ENCODE measurements at places on chromosomes 1 and 21. TPM values are rescaled to one million over a fixed set of nuclear protein-coding genes. Genes with fewer than 3 reads are reported as not detected.

KRTAP19-1 gene
- not detected for total RNA-seq

OR2L8 gene
- total RNA-seq: not detected

TSPEAR gene
- total RNA-seq: 1.8 TPM

HTR6 gene
- total RNA-seq: 0.45 TPM

LAD1 gene
- 4.5 TPM for total RNA-seq

EDARADD gene
- total RNA-seq: 1.3 TPM

CFAP45 gene
- 1.6 TPM for total RNA-seq

MLLT11 gene
- 37.2 TPM for total RNA-seq

CLSTN1 gene
- total RNA-seq: 127 TPM

ADGRL2 gene
- total RNA-seq: 94.0 TPM

PRAMEF15 gene
- total RNA-seq: not detected

ANKRD35 gene
- total RNA-seq: 0.22 TPM

ALG6 gene
- 24.1 TPM for total RNA-seq

PRAMEF26 gene
- not detected for total RNA-seq

CHI3L2 gene
- total RNA-seq: not detected

PTPN22 gene
- not detected for total RNA-seq

TSSK3 gene
- total RNA-seq: 3.7 TPM

SORT1 gene
- 12.4 TPM for total RNA-seq

GJA9 gene
- not detected for total RNA-seq

KCNK1 gene
- total RNA-seq: 41.6 TPM

OR2T29 gene
- total RNA-seq: not detected

SEMA6C gene
- total RNA-seq: 8.0 TPM

SLC9C2 gene
- not detected for total RNA-seq

DDR2 gene
- 0.17 TPM for total RNA-seq

EXO5 gene
- total RNA-seq: 2.7 TPM

ACTA1 gene
- total RNA-seq: 0.67 TPM

PLCH2 gene
- 0.24 TPM for total RNA-seq

ITLN1 gene
- not detected for total RNA-seq

RCC2 gene
- 366 TPM for total RNA-seq

SSR2 gene
- 445 TPM for total RNA-seq

AGBL4 gene
- 2.5 TPM for total RNA-seq

LRRC39 gene
- 0.52 TPM for total RNA-seq

GPR37L1 gene
- total RNA-seq: not detected

TFF3 gene
- 9.2 TPM for total RNA-seq

C1orf94 gene
- total RNA-seq: 11.8 TPM

RAVER2 gene
- total RNA-seq: 27.2 TPM

S100A7A gene
- not detected for total RNA-seq

HAPLN2 gene
- total RNA-seq: 0.73 TPM

INSRR gene
- not detected for total RNA-seq

SWT1 gene
- total RNA-seq: 6.3 TPM

NBPF9 gene
- 5.5 TPM for total RNA-seq

PLPPR5 gene
- 0.41 TPM for total RNA-seq

KRTAP7-1 gene
- not detected for total RNA-seq

LCE2A gene
- not detected for total RNA-seq

MNDA gene
- total RNA-seq: not detected

DNASE2B gene
- 0.38 TPM for total RNA-seq

UMODL1 gene
- total RNA-seq: 0.73 TPM

PODN gene
- total RNA-seq: not detected

RGS1 gene
- 0.07 TPM for total RNA-seq

S100A5 gene
- not detected for total RNA-seq

GPR25 gene
- total RNA-seq: not detected

ASH1L gene
- total RNA-seq: 12.0 TPM

CYP4A11 gene
- total RNA-seq: not detected

CHD1L gene
- 71.7 TPM for total RNA-seq
